ENCODE measurements at places on chromosomes 16 and 17. TPM values are rescaled to one million over a fixed set of nuclear protein-coding genes. Genes with fewer than 3 reads are reported as not detected.

DNA sequence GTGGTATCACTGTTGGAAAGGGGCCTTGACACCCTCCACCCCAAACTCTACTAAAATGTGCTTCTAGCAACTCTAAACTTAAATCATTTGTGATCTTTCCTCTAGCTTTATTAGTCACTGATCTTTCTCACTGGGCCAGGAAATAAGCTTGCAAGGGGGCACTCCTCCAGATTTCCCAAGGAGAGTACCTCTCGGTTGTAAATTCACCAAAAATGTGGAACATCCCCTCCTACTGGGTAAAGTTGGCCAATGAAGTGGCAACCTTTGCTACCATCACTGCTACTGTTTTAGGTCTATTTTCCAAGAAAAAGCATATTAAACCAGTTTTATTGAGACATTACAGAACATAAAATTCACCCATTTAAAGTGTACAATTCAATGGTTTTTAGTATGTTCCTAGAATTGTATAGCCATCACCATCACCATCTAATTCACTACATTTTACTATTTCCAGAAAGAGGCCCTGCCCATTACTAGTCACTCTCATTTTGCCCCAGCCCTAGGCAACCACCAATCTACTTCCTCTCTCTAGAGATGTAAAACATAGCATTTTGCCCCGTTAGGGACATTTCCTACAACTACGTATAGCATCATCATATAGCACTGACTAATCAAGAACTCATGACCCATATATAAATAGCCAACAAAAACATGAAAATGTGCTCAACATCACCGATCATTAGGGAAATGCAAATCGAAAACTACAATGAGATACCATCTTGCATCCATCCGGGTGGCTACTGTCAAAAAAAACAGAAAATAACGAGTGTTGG lies 44.6 kb upstream of the ADCY9 start:
- DNase-seq = peak; percentile 59

Gene CSF3
- total RNA-seq = not detected

- no peak for DNase-seq
Observed at GRCh38 chr16:81553814-81554675, 109.4 kb downstream of the CMIP start.

Gene PRAC2
- total RNA-seq = not detected

Gene CEP95
- total RNA-seq = 13.2 TPM

GRCh38 chr17:13367154-13367553 lies 234.6 kb downstream of the HS3ST3A1 start:
- DNase-seq = no peak

DNA sequence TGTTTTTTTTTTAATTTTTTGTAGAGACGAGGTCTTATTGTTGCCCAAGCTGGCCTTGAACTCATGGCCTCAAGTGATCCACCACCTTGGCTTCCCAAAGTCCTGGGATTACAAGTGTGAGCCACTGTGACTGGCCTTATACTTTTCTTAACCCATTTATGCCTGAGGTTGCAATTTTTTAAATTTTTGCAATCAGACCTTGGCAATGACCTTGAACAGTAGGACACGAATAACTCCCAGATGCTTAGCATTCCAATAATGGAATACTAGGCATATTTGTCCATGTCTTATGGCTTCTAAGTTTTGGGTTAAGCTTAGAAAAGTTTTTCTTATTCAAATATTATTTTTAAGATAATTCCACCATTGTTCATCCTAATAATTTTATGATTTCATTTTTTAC lies 28.3 kb upstream of the TMEM97 start:
- DNase-seq = no peak

- DNase-seq = peak; percentile 28
Observed at GRCh38 chr17:59752446-59752845, 45.0 kb downstream of the VMP1 start.

Gene KRTAP9-8
- not detected for total RNA-seq

- DNase-seq = no peak
Observed at GRCh38 chr17:1965556-1966273, 59.4 kb downstream of the RTN4RL1 start.

DNA sequence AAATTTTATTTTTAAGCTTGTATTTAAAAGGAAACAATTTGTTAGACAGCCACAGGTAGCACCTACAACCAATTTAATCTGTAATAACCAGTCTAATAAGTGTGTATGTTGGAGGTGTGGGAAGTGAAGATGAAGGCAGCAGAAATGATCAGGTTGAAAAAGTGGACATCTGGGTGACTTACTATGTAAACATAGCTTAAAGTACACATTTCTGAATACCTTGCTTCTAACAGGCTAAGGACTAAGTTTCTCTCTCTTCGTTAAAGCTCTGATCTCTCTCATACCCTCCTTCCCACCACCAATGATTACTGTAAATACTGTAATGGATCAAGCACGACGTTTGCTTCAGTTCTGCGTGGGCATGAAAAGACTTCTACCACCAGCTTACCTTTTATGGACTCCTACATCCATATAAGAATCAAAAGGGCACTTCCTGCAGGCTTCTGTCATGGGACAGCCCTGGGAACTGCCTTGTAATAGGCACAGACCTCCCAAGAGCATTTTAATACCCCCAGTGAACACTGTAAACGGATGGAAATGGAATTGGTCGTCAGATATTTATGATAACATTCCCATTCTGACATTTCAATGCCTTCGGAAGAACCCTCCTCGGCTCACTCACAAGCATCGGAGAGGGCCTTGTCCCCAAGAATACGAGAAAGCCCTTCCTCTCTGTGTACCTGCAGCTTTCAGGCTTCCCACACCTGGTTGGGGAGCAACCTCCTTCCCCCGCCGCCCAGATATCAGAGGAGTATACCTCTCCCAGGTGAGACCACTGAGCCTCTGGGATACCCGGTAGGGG lies 700 bp downstream of the CCDC43 start:
- DNase-seq = peak; percentile 29

GRCh38 chr16:5030251-5030870 lies 3.4 kb downstream of the NAGPA start:
- DNase-seq = no peak

DNA sequence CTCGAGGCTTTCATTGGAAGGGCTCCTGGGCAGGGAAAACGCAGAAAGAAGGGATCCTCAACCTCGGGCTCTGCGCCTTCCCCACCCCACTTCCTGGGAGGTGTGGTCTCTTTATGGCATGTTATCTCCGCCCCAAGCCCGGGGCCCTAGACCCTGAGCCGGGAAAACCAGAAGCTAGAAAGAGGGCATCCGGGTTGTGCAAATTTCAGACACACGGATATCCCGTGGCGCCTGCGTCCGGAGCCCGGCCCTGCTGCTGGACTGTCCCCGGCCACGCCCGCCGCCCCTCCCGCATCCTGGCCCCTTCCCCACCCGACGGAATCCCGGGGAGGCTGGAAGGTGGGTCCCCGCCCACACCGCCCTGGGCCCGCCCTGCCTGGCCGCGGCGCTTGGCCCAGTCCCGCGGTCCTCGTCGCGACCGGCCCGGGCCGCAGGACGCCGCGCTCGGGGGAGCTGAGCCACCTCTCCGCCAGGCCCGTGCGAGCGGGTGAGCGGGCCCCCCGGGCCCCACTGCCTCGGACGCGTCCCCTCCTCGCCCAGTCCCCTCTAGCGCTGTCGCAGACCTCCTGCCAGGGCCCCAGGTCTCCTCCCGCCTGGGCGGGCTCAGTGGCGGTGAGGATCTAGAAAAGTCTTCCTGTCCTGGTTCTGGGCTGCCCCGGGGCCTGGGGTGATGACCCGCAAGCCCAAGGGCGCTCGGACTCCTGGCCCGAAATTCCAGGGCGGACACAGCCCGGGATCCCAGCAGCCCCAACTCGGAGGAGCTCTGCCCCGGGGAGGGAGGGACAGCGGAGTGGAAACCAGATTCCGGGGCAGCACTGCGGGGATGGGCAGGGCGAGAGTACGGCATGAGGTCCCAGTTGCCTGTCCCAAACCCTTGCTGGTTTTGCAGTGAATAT lies at the start of gene SLC16A5:
SLC16A5 (plus strand) TSS at position 397 of the 896 bp plus-strand sequence. CDS start 5,683 bp downstream, outside the sequence.
- DNase-seq = peak; percentile 74

DNA sequence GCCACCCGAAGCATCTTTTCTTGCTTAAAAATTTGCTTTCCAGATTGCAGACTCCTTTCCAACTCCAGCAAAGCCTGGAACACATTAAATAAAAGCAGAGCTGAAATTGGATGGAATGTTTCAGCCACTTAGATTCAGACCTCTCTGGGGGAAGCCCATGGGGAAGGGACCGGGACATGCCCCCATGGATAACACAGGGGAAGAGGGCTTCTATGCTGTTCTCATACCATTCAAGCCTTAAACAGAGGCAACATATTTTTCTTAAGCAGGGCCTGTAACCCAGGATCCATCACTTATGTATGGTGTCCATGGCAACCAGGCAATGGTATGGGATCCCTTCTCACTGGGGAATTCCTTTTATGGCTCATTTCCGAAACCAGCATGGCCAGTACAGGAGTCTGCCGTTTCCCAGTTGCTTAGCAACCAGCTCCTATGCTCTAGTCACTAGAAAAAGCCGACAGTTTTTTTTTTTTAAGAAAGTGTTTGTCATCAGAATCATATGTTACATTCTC lies 62.0 kb upstream of the MARCHF10 start:
- DNase-seq = peak; percentile 94

Gene NRN1L
- total RNA-seq = not detected

DNA sequence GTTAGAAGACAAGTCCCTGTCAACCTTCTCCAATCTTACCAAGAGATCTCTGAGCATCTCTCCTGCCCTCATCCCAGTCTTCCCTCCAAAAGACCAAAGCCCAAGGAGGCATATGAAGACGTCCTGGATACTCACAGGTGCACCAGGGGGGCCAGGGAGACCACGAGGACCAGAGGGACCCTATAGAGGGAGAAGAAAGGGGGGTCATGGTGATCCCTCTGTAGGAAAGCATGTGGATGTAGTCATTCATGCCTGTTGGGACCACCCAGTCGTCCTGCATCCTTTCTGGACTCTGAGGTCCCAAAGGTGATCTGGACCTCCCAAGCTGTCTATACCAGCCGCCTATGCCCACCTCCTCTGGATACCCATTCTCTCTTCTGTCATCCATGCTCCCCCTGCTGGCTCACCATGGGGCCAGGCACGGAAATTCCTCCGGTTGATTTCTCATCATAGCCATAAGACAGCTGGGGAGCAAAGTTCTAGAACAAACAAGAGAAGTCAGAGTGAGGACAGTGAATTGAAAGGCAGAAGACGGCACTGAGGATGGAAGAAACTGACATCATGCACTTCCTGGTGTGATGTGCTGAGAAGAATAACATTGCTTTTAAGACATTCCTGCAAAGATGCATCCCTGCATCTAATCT lies 3.3 kb downstream of the COL1A1 start:
- DNase-seq = peak; percentile 84

Gene WSCD1
- total RNA-seq = not detected

DNA sequence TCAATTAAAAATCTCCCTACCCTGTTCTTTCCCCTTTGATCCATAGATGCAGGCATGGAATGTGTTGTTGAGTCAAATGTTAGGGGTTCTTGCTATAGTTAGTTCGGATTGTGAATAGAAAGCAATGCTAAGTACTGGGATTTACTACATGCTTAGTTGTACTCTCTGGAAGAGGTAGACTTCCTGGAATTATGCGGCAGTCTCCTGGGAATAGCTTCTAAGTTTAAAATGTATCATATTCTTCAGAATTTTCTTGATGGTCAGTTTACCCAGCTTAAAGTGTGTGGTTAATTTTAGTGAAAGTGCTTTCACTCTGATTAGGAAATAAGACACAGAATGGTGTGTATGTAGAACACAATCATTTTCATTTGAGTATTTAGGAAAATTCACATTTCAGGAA lies 3.5 kb downstream of the CLTC start:
- DNase-seq = peak; percentile 37

GRCh38 chr16:9092282-9092977 lies 986 bp downstream of the HAPSTR1 start:
- DNase-seq = peak; percentile 62

- no peak for DNase-seq
Observed at GRCh38 chr17:50311112-50311460, 34.8 kb upstream of the XYLT2 start.

- no peak for DNase-seq
Observed at GRCh38 chr16:65065031-65065430, 56.8 kb downstream of the CDH11 start.

Gene NPIPB8
- not detected for total RNA-seq

DNA sequence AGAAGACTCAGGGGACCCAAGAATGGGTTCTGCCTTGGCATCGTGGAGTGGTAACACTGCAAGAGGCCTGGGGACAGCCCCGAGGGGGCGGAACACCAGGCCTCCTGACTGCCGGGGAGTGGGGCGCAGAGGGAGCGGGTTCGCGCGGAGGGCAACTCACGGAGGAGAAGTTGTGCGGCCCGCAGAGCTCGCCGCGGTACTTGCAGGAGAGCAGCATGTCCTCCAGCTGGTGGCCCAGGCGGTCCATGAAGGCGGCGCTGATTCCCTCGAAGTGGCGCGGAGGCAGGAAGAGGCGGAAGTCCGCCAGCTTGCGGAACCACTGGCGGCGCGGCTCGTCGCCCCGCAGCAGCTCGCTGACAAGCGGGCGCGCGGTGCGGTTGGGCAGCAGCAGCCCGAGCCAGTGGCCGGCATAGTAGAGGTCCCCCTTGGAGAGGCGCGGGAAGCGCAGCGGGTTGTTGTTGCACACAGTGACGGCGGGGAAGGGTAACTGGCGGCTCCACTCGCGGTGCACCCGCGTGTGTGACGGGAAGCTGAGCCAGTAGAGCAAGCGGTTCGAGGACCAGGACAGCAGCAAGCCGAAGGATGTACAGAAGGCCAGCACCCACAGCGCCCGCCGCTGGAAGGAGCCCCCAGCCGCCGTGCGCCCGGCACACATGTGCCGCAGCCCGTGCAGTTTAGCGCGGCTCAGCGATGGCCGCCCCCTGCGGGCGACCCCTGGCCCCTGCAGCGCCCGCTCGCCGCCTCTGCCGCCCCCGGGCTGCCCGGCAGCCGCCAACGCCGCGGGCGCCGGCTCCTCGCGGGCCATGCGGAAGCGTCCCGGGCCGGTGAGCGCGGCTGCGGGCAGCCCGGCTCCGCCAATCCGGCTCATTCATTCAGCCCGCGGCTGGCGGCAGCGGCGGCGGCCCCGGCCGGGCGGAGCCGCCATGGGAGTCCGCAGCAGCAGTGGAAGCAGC lies 1.6 kb downstream of the ASIC2 start:
- DNase-seq = peak; percentile 48

GRCh38 chr16:10561425-10561824 lies 19.0 kb downstream of the EMP2 start:
- no peak for DNase-seq

DNA sequence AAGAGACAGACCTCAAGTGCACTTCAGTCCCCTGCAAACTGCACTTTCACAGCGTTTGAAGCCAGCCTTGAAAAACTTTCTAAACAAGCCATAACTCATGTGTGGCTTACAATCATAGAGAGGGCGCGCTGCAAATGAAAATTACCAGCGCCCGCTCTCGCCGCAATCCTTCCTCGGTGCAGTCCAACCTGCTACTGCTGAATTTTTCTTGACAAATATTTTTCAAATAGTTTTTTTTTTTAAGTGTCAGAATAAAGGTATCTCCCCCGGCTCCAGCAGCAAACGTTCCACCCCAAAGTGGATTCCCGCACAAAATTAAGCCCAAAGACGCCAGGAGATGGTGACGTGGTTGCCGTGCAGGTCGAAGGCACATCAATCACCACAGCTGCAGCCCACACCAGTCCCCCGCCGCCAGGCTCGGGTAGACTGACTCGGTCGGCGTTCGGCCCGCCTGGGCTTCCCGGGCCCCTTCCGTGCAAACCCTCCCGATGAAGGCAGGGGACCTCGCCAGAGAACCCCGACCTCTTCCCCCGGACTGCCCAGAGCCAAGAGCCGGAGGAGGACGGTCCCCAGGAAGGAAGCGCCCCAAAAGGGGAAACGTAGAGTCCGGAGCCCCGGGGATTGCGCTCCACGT lies 630 bp downstream of the GRB2 start:
- peak; percentile 77 for DNase-seq

- no peak for DNase-seq
Observed at GRCh38 chr16:73546341-73546845, 498.5 kb upstream of the ZFHX3 start.

Gene RAB37
- not detected for total RNA-seq

- DNase-seq = no peak
Observed at GRCh38 chr16:79929260-79929965, 328.9 kb upstream of the MAF start.
